ENCODE measurements at places on chromosomes 3 and 15.

- DNase-seq, result no peak
Measured at GRCh38 chr3:143151004-143151731, 31.6 kb downstream of the CHST2 start.

DNA sequence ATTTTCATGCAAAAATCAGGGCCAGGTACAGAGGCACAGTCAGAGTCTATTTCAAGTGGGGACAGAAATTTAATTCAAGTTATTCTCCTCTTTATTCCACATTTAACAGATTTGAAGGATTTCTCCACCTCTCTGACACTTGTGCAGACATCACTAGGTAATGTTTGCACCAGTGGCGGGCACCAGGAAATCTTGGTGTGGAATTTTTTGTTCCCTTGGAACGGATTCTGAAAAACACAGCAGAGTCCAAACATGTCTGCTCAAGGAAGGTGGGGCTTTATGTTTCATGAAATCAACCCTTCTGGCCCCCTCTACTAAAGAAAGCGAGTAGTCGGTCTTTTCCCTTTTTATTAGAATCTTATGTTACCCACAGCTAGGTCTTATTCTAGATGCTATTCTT is 271.2 kb upstream of the MDFIC2 start:
- no peak for DNase-seq

DNA sequence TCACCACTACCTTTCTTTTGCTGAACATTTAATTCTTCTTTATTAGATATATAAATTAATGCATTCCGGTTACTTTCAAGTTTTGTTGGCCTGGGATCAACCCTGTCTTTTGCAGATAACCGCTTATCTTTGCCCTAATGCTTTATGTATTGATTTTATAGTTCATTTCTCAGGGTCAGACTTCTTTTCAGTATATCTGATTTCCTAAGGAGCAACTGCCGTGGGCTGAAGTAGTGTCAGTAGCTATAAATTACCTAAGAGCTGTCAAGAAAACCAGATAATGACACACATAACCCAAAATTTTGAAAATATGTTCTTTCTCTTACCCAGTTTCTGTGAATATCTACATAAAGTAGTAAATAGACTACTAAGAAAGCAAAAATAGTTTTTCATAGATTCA is 38.0 kb downstream of the COL6A5 start:
- no peak for DNase-seq

DNA sequence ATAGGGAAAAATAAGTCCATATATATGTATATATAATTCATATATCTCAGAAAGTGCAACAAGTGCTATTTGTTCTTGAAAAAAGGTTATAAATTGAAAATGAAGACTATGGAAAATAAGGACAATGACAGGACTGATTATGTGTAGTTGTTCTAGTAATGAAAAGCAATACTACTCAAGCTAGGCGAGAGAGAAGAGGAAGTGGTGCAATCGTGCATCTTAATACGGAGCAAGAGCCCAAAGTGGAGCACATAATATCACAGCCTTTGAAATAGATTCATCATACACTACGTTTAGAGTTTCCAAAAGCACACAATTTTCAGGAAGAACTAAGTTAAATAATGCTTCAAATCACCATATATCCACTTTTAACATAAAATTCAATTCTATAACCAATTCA is 87.9 kb downstream of the ULK4 start:
- DNase-seq, result peak; percentile 1

DNA sequence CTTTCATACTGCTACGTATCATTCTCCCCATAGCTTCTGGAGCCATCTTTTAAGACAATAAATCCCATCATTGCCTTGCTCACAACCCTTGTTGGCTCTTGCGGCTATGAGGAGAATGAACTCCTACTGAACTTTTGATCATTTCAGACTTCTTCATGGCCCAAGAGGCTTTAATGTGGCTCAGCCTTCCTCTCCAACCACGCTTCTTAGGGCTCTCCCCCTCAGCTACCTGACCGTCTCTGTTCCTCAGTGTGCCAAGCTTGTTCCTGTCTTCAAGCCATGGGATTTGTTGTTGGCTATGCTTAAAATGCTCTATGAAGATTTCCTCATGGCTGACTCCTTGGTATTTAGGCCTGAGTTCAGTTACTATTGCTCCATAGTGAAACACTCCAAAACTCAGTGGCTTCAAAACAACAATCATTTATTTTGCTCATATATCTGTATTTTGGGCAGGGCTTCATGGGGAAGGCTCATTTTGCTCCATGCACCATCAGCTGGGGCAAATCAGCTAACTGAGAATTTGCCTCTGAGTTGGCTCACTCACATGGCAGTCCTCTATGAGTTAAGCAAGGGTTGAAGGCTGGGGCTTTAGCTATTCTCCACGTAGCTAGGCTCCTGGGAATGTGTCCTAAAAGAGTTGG is 47.5 kb downstream of the FOXL2 start:
- DNase-seq, result no peak

- no peak for DNase-seq
Measured at GRCh38 chr3:64150623-64151207, 74.6 kb downstream of the PRICKLE2 start.

- DNase-seq, result peak; percentile 84
Measured at GRCh38 chr15:99104788-99105513, at the start of gene SYNM. SYNM (plus strand) TSS chr15:99105080; CDS start chr15:99105200, 120 bp downstream.

DNA sequence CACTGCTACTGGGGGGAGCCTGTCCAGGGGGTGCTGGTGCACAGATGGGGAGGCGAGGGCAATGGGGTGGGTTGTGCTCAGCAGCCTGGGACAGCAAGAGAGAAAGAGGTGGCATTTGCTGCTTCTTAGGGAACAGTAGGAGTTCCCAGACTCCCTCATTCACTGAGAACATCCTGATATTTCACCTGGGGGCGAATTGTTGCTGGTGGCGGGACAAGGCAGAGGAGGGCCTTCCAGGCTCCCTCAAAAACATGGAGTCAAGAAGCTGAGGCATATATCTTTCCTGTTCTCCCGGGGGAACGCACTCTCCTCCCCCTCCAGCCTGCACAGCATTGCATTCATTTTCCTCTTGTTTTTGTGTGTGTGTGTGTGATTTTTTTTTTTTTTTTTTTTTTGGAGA is 65.7 kb downstream of the CDC25A start:
- no peak for DNase-seq

GRCh38 chr15:36777926-36778325 is 198.5 kb downstream of the CDIN1 start:
- no peak for DNase-seq

DNA sequence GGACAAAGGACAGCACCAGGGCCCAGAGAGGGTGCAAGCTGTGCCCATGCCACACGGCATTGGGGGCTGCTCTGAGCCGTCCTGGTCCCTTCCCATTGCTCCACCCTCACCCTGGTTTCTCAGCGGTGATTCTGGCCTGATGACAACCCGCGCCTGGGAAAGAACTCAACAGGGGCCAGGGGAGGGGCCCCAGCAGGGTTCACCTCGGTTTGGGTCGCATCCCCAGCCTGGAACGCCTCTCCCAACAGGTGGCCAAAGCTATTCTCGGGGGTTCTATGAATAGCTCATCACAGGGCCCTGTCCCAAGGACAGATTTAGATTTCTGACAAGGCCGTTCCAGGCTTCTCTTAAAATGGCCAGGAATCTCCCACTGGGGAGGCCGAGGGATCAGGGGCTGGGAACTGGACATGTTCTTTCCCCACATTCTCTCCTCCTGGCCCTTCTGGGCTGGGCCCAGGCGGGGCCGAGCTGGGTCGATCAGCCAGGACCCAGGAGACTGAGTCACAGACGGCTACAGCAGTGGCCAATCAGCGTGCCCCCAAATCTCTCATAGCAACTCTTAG is 17.9 kb downstream of the GRIP2 start:
- DNase-seq, result no peak

DNA sequence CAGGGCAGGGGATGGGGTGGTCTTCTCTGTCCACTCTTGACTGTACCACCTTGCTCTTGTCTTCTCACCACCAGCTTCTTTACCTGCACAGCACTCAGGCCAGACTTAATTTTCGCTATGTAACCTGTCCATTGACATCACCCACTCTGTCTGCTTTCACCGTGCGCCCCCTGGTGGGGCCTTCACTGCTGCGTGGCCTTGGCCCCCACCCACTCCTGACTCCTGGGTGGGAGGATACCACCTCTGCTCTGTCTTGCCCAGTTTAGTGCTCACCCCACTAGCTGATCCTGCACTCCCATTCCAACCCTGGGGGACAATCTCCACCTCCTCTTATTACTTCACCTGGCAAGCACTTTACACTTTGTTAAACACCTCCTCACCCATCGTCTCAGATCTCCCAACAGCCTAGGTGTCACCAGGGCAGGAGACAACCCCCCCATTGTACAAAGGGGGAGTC is 17.7 kb downstream of the PTH1R start:
- peak; percentile 67 for DNase-seq

DNA sequence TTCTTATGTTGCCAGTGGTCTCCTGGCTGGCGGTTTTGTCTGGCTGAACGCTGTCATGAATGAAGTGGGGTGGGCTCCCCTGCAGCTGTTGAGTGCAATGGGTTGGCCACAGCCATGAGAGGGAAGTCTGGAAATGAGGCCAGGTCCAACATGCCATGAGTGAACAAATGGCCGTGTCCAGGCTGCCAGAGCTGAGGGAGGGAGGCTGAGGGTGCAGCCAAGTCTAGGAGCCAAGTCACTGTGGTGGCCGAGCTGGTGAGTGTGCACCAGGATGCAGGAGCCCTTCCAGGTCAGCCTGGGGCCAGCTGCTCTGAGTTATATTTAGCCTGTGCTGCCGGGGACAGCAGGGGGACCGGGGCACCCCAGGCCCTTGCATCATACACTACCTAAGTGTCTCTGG is 24.7 kb upstream of the PRR23E start:
- no peak for DNase-seq

GRCh38 chr3:122364490-122364889 is 18.5 kb downstream of the MIX23 start:
- DNase-seq, result peak; percentile 25

DNA sequence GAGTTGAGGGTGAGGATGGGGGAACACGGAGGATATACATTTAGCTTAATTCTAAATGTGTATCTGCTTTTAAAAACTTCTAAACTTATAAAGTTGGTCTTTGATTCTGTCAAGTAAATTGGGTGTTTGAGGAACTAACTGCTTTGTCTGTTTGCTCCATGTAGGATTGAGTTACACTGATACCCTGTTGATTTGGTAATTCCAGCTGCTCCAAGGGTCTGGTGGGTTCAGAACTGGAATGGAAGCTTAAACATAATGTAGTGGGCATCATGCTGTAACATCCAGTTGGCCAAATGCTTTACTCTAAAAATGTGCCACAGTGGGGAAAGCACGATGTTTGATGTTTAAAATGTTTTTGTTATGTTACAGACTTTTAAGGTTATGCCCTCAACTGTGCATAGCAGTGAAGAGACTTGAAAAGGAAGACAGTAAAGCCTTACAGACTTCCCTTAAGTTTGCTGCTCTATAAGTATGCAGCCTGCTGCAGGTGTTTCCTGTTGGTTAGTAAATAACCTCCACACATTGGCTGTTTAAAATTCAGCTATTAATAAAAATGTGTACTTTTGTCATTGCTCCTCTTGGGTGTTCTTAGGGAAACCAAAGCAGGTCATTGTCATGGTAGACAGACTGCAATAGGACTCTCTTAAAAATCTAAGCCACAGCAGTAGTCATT is 5.9 kb upstream of the EDEM1 start:
- DNase-seq, result no peak

GRCh38 chr15:59993950-59994401 is 10.1 kb upstream of the FOXB1 start:
- DNase-seq, result no peak

DNA sequence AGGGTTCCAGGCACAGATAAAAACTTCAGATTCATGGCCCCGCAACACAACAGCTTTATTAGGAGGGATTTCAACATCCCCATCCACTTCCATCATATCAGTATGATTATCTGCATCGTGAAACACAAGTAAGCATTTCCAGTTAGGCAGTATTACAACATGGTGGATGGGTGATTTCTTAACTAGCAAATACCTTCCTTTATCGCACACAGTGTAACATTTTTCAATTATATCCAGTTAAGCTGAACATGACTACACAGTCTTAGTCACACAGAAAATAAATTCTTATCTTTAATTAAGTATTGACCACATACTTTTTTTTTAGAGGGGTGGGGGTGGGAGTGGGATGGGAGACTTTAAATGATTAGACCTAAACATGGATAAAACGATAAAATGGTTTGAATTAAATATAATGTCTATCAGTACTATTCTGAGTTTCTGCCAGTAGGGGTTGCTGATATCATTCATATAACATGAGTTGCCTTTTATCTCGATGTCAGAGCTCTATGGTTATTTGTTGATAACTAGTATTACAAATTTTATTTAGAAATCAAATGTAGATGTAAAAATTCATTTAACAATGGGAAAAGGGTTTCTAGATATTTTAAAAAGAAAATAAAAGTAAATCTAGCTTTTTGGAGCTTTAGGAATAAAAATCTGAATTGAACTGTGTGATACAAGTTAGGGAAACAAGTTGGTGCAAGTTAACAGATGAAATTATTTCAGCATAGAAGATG is 146.6 kb downstream of the TBL1XR1 start:
- peak; percentile 70 for DNase-seq

GRCh38 chr3:32448686-32449474 is 53.8 kb downstream of the CMTM6 start:
- DNase-seq, result peak; percentile 42

GRCh38 chr3:179473565-179473964 is 22.3 kb upstream of the GNB4 start:
- DNase-seq, result peak; percentile 92

GRCh38 chr3:197202694-197203093 is 95.7 kb downstream of the DLG1 start:
- no peak for DNase-seq

GRCh38 chr15:40829115-40829514 is 607 bp upstream of the PPP1R14D start:
- no peak for DNase-seq

DNA sequence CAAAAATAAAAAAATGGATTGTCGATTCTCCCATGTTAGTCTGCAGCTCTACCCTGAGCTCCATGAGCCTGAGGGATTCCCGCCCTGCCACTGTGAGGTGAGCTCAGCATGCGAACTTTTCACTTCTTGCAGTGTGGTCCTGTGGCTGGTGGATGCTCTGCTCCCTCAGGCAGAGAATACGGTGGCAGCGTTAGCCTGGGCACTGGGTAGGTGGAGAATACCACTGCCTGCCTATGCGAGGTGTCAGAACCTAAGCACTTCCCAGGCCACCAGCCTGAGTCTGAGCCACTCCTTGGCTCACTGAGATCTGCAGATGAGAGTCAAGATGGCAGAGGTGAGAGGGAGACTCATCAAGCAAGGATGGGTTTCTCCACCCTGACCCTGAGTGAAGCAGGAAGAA is 70.1 kb downstream of the ITGB5 start:
- DNase-seq, result no peak

DNA sequence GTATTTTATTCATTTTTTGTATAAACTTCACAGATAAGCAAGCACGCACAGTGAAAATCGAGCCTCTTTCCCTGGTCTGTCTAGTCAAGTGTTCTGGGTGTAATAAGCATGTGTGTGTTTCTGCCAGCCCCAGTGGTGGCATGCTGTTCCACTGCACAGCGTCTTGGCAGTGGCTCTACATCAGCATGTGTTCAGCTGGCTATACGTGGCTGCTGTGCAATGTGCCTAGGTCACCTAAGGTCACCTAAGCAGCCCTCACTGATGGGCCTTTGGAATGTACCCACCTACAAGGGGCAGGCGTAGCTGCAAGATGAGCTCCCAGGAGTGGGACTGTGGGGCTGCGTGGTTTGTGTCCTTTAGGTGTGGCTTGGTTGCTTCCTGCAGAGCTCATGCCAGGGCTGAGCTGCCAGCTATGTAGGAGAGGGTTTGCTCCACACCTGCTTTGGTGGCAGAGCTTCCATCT is 4.9 kb downstream of the LIMD1 start:
- DNase-seq, result no peak

All from suppressor macrophage treated with lipopolysaccharide for 4 hours (primary cell).